ENCODE measurements at places on chromosomes 16 and 17. TPM values are rescaled to one million over a fixed set of nuclear protein-coding genes. Genes with fewer than 3 reads are reported as not detected.

Gene CSHL1
- not detected for total RNA-seq

Gene TOM1L1
- 24.2 TPM for total RNA-seq

Gene EPX
- total RNA-seq = not detected

Gene NPIPA2
- 0.43 TPM for total RNA-seq

GRCh38 chr17:41383690-41384089, 1.6 kb upstream of the KRT34 start:
- no peak for DNase-seq

- DNase-seq = no peak
Measured at GRCh38 chr17:70855401-70856054, 686.2 kb downstream of the KCNJ2 start.

GRCh38 chr16:15511759-15512487, 77.5 kb downstream of the BMERB1 start:
- DNase-seq = no peak

Data from fibroblast of villous mesenchyme (primary cell).